ENCODE measurements at places on chromosomes 2 and 18.

DNA sequence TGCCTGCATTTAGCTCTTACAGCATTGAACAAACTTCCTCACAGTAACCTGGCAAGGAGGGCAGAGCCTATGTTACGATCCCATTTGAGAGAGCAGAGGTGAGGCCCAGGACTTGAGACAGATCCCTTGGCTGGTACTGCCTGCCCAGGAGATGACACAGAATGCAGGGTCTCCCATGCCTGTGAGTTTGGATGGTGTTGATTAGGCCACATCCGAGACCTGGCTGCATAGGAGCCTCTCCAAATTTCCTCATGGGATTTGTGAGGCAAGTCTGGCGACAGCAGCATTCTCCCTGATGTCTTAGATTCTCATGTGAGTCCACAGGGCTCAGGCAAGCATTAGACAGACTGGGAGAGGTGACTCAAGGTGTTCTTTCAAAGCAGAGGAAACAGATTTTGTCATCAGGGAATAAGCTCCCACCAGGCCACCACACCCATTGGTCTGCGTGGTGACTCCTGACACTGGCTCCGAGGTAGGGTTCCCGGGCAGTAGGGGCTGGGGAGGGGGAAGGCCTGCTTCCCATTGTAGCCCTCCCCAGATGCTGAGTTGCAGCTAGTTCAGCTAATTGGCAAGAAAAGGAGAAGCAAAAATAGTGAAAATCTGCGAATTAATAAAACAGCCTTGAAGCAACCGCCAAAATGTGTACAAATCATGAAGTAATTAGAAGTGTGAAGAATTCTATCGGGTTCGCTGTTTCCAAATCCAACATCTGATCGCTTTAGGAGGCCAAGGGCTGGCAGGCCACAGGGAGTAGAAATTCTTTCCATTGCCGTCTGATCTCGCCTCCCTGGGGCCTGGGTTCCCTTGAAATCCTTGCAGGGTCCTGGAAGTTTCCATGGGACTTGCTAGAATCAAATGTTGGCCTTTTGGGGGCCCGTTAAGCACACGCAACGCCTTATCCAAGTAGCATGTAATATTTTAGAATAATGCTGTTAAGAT lies 68.0 kb downstream of the MAPK4 start:
- no peak for DNase-seq

- DNase-seq, result no peak
Measured at GRCh38 chr2:238243496-238244076, 3.7 kb upstream of the HES6 start.

DNA sequence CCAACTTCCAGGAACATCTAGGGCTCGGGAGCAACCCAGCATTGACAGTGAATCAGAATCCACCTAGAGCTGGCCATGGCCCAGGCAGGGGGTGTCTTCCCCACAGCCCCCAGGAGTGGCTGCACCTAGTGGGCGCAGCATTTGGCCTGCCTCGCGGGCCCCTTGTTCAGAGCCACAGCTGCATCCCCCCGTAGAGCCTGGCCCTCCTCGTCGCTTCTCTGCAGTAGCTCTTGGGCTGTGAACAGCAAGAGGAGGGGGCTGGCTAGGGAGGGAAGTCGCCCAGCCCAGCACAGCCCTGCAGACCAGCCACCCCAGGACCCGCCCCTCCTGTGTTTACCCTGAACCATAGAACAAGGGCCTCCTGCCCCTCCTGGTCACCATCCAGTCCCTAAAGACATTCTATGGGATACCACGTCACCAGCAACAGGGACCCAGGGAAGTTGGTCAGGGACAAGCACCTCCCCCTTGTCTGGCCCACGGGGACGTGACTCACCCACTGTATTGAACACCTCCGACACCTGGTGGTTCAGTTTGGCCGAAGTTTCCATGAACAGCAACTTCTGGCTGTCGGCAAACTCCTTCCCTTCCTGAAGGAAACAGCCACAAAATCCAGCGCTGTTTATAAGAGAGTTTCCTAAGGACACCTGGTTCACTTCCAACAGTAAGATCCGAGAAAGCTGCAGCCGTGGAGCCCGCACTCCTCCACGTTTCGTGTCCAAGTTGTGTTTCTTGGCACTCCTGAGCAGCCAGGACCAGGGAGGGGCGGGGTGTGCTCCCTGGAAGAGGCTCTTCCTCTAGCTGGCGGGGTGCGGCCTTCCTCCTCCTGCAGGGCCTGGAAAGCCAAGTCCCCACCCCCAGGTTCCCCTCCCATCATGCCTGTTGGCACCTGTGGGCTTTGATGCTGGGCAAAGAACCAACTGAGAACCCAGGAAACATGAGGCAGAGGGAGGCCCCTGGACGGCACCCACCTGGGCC lies 8.8 kb downstream of the PRLH start:
- DNase-seq, result no peak

- DNase-seq, result no peak
Measured at GRCh38 chr18:3230401-3231334, 10.9 kb upstream of the MYOM1 start.

GRCh38 chr18:3422905-3423304 lies 27.1 kb upstream of the TGIF1 start:
- DNase-seq, result no peak

DNA sequence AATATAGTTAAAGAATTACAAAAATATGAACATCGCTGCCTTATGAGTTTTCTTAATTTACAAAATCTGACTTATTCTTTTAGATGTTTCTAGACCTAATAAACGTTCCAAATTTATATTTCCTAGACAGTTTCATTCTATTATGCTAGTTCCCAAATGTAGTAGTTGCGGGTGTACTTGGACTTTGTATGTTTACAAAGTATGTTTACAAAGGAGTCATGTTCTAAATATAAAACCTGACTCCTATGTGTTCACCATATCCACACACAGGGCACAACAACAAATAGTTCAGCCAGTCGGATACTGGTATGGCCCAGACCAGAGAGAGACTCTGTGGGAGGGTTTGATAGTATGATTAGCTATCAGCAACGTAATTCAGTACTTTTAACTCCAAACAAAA lies 230.7 kb downstream of the KCNH7 start:
- DNase-seq, result no peak

DNA sequence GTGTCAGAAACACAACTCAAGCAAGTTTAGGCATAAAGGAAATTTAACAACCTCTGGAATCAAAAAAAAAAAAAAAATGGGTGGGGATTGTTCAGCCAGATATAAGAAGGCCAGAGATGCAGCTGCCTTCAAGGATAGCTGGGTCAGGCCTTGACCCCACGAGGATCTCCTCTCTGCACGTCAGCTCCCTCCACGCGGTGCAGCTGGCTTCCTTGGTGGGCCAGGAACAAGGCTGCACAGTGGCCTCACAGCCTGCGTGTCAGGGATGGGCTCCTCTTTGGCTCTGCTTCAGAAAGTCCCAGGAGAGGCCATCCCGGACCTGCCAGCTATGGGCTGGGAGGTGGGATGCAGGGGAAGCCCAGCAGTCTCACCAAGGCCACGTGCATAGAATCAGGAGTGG lies 55.5 kb downstream of the TIMM21 start:
- no peak for DNase-seq

DNA sequence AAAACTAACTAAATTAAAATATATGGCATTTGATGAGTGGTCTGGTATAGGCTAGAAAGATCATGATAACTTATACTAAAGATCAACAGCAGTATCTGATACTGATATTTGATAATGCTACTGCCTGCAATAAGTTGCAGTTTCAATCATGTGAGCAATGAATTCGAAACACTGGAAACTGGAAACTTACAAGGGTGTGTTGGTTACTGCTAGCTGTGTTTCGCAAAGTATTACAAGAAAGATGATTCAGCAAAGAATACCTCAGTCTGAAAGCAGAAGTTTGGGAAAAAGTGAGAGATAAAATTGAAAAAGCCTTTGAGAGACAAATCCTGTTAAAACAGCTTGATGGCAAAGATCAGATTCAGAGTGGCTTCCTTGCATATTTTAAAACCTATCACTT lies 294.5 kb downstream of the CCDC178 start:
- DNase-seq, result no peak

- DNase-seq, result no peak
Measured at GRCh38 chr18:39062426-39062825, 1496.8 kb upstream of the CELF4 start.

DNA sequence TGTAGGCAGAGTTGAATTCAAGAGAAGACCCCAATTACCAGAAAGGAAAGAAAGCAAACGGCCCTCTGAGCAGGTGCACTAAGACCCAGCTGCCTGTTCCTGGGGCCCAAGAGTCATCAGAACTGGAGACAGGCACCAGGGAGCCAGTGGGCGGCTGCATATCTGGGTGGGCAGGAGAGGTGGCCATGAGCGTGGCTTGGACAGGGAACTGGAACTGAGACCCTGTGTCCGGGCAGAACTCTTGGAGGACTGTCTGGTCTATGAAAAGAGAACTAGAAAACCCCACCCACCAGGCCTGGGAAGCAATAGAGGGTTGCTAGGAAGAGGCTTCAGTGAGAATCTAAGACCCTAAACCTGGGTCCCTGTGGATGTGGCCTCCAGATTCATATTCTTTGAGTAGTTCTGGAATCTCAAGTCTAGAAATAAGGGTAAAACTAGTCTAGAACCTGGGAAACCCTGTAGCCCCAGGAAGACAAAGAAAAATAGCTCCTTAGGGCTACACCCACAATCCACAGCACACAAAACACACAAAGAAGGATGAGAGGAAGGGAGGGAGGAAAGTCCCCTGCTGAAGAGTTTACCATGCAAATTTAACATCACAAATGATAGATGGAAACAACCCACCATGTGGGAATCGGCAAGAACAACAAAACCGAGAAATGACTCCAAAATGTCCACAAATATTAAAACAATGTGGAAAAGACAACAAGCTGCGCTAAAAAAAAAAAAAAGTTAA lies 147.0 kb downstream of the HDAC4 start:
- no peak for DNase-seq

DNA sequence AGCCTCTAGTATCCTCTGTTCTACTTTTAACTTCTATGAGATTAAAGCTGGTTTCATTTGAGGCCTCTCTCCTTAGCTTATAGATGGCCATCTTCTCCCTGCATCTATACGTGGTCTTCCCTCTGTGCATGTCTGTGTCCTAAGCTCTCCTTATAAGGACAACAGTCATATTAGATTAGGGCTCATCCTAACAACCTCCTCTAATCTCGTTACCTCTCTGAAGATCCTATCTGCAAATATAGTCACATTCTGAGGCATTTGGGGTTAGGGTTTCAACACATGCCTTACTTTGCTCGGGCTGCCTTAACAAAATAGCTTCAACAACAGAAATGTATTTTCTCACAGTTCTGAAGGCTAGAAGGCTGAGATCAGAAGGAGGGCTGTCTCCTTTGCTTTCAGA lies 11.6 kb upstream of the APOB start:
- no peak for DNase-seq

DNA sequence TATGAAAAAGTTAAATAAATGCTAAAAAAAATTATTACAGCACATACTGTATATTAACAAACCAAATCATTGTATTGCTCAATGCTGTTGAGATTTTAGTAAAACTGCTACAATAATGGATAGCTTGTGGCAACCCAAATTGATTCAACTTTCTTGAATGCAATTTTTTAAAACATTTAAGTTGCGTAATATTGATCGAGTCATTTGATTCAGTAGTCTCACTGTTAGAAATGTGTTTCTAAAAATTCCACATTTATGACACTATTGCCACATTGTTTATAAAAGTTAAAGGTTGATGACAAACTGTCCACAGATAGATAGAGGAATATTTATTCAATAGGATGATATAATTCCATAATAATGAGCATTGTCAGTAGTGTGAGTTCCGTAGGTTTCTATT lies 640.7 kb upstream of the CRIM1 start:
- no peak for DNase-seq

GRCh38 chr18:35455926-35456763 lies 41.6 kb downstream of the INO80C start:
- DNase-seq, result no peak

DNA sequence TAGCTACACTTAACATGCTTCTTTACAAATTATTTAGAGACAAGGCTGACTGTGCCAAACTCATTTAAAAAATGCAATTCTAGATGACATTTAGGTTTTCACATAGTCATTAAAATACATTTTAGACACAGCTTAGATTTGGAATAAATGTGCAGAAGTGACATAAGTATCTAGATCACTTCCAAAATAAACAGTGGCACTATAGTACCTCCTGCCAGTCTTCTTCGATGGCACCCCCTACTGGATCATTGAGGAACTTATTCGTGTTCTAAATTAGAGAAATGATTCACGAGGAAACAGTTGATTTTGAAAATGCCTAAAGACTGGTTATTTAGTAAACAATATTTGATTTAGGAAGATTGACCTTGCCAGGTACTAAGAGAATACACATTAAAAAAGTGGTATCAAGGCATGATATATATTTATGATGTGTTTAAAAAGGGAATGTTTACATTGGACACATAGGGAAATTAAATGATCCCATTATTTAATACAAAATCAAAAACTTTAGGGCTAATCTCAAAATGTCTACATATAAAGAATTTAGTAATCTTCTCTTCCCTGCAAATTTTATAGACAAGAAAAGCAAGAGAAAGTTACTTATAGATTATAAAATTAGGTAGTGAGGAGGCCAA lies 323.9 kb downstream of the XIRP2 start:
- no peak for DNase-seq

DNA sequence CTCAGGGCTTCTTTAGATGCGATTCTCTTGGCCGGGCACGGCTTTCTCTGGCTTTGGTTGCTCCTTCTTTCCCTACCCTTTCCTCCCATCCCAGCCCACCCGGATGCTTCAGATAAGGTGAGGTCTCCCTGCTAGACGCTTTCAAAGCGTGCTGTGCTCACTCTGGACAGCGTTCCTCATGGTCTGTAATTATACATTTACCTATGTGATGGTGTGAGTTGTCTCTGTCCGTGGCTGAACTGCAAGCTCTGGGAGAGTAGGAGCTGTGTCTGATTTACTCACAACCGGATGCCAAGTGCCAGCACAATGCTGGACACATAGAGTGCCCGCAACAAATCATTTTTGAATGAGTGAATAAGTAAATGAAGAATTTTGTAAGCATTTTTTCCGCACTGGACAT lies 26.8 kb upstream of the PNPT1 start:
- DNase-seq, result no peak

- no peak for DNase-seq
Measured at GRCh38 chr2:182281276-182281675, 145.6 kb downstream of the PDE1A start.

DNA sequence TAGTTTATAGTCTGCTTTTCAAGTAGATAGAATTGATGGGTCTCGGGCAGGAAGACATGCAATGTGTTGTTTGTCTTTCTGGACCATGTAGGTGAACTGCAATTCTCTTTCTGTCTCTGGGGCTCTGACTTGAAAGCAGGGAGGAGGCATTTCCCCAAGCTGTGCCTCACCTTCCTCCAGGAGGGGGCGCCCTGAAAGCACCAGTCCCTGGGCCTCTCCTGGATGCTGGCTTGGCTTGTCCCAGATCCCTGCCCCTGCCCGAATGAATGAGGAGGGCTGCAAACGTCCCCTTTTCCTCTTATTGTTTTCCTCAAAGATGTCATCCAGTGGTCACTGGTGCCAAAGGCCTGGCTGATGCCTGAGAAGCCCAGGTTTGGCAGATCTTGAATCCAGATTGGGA lies 270.6 kb downstream of the CELF4 start:
- DNase-seq, result no peak

- no peak for DNase-seq
Measured at GRCh38 chr2:100800915-100801314, 19.0 kb upstream of the NPAS2 start.

DNA sequence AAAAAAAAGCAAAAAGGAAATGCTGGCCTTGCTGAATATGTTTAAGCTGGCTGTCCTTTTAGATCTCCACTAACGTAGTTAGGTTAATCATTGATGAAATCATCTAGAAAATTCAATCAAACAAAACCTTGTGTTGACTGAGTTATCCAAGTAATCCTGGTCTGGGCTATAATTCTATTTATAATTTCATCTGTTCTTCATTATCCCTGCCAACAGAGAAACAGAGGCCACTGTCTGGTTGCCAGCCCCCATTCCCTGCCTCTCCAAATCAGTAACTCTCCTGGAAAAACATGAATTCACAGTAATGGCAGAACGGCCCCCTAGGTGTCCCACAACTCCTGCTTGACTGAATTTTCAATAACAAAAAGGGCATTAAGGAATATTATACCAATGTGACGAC lies 24.6 kb downstream of the DOCK10 start:
- DNase-seq, result no peak
